Activated T-cell treated with anti-CD3 and anti-CD28 coated beads, Interleukin-2, amount 50 U/mL, for 1 hour (primary cell): ENCODE measurements at places on chromosomes 13 and 19.

DNA sequence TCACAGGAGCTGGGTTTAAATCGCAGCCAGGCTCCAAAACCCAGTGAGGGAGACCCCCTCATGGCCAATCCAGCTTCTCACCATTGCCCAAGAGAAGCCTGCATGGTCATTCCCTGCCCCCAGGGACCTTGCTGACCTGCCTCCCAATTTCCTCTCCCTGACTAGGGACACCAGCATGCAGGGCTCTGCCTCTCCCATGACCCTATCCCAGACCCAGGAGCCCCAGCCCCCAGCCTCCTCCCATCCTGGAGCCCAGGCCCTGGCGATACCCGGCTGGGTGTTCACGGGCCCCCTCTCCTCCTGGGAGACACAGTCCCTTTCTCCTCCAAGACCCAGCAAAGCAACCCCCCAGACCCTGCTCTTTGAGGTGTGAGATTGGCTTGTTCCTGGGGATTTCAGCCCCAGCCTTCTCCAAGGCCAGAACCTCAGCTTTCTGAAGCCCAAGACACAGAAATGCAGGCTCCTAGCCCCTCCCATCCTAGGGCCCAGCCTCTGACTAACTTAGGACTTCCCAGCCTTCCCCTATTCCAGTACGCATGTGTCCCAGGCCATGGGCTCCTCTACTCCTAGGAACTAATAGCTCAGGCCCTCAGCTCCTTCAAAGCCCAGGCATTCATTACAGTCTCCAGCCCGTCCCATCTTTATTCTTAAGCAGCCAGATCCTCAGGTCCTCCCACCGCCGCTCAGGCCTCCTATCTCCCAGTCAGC is 1.1 kb downstream of the GYS1 start:
- no peak for DNase-seq

DNA sequence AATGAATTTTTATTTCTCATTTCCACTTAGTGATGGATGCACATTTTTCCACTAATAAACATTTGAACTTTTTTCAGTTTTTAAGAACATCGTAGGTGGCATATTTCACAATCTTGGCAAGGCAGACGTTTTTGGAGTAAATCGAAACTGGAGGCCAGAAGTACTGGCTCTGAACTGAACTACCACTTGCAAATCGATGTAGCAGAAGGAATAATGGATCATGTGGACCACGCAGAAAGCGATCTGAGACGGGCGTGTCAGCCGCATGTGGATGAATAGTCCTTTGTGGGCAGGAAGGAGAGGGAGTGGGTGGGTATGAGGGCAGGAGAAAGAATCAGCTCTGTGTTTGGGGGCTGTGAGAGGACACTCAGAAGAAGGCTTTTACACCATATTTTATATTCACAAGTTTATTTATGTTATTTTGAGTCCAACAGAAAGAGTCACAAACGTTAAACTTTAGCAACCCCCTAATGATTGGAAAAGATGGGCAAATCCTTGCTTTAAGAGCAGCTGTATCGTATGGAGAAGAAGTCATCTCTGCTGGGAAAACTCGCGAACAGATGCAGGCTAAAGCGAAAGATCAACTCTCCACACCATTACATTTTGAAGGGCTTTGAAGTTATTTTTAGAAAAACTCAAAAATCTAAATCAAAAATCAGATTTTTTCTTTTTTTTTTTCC is 90.5 kb downstream of the COL4A2 start:
- no peak for DNase-seq

DNA sequence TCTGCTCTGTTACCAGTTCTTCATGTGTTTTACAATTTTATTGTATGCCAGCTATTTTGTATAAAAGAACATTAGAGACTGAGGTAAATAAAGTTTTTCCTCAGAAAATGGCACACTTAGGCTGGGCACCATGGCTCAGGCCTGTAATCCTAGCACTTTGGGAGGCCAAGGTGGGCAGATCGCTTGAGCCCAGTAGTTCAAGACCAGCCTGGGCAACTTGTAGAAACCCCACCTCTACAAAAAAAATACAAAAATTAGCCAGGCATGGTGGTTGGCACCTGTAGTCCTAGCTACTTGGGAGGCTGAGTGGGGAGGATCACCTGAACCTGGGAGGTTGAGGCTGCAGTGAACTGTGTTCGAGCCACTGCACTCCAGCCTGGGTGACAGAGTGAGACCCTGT is 32.0 kb downstream of the CCDC8 start:
- no peak for DNase-seq

- peak; percentile 27 for DNase-seq
These were observed 4.6 kb downstream of the GNA11 start for GRCh38 chr19:3098515-3099346.

- no peak for DNase-seq
These were observed 204.5 kb upstream of the ATXN8OS start for GRCh38 chr13:69903081-69903480.

GRCh38 chr19:39307046-39307821 is 11.0 kb downstream of the IFNL1 start:
- no peak for DNase-seq

DNA sequence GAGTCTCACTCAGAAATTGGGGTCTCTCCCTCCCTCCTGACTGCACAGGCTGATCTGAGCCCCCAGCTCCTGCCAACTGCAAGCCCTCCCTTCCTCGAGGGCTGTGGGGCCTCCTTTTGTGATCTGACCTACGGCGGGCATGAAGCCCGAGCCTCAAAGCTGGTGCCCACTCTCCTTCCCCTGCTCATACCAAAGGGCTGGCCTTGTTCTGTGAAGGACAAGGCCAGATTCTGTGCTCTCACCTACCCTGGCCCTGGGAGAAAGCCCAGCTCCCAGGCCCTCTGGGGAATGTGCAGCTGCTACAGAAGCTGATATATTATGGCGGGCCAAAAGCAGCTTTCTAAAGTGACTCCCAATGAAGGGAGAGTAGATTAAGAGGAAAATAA is 9.0 kb upstream of the ECH1 start:
- DNase-seq = no peak

DNA sequence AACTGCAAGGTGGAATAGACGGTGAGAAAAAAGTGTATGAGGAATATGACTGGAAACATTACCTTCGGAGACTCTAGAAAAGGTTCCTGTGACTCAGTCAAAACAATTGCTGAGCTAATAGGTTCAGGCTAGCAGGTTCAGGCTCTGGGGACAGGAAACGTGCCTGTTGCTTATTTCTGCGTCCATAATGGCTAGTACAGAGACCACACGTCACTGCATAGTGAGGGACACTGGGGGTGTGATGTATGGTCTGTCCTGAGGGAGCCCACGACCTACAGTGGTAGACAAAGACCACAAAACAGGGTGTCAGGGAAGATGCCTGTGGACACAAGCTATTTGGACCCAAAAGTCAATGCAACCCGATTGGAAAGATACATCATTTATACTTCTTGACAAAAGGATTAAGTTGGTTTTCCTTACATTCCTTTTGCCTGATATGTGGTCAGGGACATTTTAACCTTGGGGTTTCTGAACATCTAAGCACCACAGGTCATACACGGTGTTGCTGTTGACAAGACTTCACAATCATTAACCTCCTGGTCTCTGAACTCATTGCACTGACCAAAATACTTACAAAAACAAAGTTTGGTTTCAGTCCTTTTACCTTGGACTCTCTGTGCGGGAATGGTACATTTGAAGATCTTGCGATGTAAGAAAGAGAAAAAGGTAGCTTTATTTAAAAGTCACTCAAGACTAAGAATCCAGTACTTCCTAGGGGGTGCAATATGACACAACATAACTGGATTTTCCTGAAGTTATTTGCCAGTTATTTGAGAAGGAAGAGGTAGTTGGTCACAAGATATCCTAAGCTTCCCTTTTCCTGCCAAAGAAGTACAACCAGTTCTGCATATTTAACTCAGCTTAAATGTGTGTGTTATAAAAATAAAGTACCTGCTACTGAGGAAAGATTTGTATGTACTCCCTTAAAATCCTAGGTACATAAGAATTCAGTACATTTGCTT is 20.0 kb downstream of the CRYL1 start:
- no peak for DNase-seq

DNA sequence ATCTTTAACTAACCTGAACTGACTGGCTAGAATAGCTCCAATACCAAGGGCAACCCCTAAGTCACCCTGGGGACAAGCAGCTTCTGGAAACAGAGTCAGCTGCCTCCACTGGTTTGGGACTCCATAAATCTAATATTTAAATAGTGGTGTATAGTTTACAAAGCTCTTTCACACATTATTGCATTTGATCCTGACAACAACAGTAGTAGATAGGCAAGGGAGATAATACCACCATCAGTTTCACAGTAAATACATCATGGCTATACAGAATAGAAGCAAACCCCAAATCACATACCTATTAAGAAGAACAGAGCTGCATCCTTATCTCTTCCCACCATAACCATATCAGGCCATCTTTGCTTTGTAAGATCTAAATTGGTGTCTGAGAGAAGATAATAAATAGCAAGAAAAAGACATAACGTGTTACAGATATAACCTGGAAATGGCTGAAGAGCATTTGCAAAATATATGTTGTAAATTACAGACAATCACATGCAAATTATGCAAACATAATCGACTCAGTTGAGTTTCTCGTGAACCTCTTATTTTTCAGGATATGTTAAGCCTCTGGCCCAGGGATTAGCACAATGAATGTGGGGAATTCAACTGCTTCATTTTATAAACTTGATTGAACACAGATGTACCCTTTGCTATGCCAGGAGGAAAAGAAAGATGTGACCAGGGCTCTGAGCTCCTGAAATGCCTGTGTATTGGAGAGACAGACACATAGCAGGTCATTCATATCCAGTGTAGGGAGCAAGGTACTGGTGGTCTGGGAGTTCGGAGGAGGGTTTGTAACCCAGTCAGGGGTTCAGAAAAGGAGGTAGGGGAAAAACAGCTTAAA is 142.5 kb downstream of the SLC7A1 start:
- DNase-seq = no peak

- no peak for DNase-seq
These were observed 7.8 kb upstream of the CDK8 start for GRCh38 chr13:26246154-26246553.

DNA sequence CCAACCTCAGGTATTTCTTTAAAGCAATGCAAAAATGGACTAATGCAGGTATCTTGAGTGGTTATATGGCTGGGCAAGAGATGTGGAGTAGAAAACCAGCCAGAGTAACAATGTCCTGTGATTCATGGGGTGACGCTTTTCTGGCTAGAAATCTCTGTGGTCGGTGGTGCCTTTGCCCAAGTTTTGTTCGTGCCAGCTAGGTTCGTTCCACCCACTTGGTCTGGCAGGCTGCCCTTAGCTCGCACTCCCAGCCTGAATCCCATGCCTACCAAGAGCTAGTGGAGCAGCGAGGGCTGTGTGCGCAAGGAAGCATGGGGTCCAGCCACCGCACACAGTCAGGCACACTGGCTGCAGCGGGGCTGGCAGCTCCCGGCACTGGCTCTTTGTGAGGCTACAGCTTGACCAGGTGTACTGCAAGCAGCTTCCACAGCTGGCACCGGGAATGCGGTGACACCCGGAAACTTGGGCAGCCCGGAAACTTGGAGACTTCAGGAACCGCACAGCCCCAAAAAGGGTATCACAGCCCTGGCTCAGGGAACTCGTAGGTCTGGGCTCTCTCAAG is 349.6 kb upstream of the PCDH20 start:
- no peak for DNase-seq

DNA sequence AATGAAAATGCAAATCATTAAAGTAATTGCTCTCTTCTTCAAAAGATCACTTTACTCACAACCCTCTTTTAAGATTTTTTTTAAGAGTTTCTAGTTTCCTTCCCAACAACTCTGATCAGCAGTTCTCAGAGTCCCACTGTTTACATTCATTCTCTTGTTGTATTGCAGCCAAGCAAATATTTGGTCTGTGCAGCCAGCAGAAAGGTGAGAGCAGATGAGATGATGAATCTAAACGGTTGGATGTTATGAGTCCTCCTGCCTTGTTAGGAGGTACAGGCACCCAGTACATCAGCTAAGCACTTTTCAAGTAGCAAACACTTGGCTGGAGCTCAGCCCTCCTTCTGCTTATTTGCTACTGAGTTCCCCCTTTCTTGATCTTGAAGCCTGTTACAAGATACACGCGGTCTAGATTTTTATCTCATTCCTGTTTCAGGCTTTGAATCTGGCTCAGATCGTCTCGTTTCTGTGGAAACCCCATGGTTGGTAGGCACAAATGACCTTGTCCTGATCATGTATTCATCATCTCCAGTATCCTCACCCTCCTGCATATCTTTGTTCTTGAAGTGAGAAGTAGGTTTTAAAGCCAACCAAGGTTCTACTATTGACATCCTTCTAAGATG is 300.7 kb downstream of the DCT start:
- no peak for DNase-seq

- DNase-seq = no peak
These were observed 10.2 kb downstream of the OXGR1 start for GRCh38 chr13:96984051-96984508.

- no peak for DNase-seq
These were observed 4.4 kb upstream of the CYP4F2 start for GRCh38 chr19:15902254-15902653.

DNA sequence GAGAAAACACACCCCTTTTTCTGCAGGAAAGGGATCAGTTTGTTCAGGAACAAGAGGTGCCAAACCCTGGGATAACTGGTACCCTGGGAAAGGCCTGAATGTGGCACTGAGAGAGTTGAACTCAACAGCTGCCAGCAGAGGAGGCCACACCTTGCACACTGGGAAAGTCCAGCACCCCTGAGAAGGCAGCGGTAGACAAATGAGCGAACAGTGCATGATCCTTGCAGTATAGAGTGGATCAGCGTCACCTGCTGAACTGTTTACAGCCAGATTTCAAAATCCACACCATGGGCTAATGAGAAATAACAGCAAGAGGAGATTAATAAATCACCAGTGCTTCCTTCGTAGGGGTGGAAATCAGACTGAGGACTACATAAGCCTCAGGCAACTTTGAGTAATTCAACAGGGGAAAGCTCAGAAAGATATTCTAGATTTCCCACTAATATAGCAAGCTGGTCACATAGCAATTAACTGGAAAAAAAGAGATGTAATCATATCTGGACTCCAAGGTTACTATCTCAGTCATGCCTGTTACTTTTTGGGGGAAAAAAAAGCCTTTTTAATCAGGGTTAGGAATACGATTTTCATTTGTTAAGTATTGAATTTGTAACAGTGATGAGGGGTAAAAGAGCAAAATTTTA is 52.0 kb downstream of the DCT start:
- DNase-seq = no peak

GRCh38 chr19:11737964-11738745 is 591 bp downstream of the ZNF823 start:
- DNase-seq = peak; percentile 40

- DNase-seq = no peak
These were observed 511.8 kb upstream of the NBEA start for GRCh38 chr13:34430294-34430693.

- no peak for DNase-seq
These were observed 7.1 kb downstream of the ZNF20 start for GRCh38 chr19:12133069-12133468.
